Activated CD4-positive, alpha-beta memory T cell treated with anti-CD3 and anti-CD28 coated beads for 36 hours (primary cell): ENCODE measurements at places on chromosomes 6 and 20. TPM values are rescaled to one million over a fixed set of nuclear protein-coding genes. Genes with fewer than 3 reads are reported as not detected.

The GPX5 gene
- not detected for total RNA-seq

GRCh38 chr6:21663966-21664313 lies 70.4 kb downstream of the SOX4 start:
- no peaks in the 10 kb centered on the region for H3K36me3 ChIP-seq
- no peak overlapping the region for H3K4me3 ChIP-seq
- peaks cover 26% of the 10 kb centered on the region for H3K4me1 ChIP-seq

GRCh38 chr6:2643130-2643529 lies 107.6 kb downstream of the MYLK4 start:
- peaks cover 52% of the 10 kb centered on the region for H3K27me3 ChIP-seq
- DNase-seq, result no peak
- H3K36me3 ChIP-seq, result no peaks in the 10 kb centered on the region
- H3K4me3 ChIP-seq, result no peak overlapping the region
- no peaks in the 10 kb centered on the region for H3K4me1 ChIP-seq

DNA sequence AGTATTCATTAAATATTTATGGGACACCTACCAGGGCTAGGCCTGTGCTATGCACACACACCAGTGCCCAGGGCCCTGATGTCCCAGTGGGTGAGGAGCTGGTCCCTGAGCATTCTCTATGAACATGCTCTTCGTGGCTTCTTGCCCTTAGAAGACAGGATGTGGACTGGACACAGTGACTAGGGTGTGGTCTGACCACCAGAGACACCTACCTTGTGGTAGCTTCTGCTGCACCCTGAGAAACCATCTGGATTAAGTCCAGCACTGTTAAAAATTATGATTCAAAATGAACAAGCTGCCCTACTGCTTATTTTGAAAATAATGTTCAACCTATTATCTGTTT lies 112.9 kb upstream of the RPS6KA2 start:
- no peaks in the 10 kb centered on the region for H3K27me3 ChIP-seq
- no peaks in the 10 kb centered on the region for H3K4me1 ChIP-seq
- H3K27ac ChIP-seq, result no peak overlapping the region
- no peak overlapping the region for H3K4me3 ChIP-seq
- DNase-seq, result no peak

- H3K4me3 ChIP-seq, result no peak overlapping the region
- no peaks in the 10 kb centered on the region for H3K4me1 ChIP-seq
- H3K36me3 ChIP-seq, result no peaks in the 10 kb centered on the region
- H3K27me3 ChIP-seq, result peaks cover 3% of the 10 kb centered on the region
- H3K27ac ChIP-seq, result no peak overlapping the region
Observed at GRCh38 chr6:17212546-17213371, 68.4 kb upstream of the RBM24 start.

DNA sequence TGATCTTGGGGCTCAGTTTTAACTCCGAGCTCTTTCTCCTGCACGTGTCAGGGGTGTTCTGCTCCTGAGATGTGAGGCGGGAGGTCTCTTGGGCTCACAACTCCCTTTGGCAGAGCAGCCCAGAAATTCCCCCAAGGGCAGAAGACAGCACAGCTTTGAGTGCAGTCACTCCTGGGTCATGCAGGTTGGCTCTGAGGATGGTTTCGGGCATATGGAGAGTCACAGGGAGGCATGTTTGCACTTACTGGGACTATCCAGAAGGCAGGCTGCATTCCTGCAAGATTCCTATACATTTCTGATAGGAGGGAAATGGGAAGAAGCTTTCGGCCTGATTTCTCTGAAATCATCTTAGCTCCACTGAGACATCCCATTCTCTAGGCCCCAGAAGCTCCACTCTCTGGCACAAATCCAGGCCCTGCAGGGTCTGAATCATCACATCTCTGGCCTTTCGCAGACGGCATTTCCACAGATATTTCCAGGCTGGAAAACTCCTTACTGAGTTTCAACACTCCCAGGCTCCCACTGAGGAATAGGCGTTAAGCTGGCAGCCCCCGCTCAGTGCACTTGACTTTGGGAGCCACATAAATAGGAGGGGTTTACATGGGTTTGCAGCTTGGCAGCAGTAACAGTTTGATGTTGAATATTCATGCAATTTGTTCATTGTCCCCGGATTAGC lies 39.7 kb downstream of the AGPAT4 start:
- no peaks in the 10 kb centered on the region for H3K27me3 ChIP-seq
- no peak for DNase-seq
- H3K36me3 ChIP-seq, result peaks cover 6% of the 10 kb centered on the region
- H3K4me1 ChIP-seq, result peaks cover 37% of the 10 kb centered on the region
- no peak overlapping the region for H3K27ac ChIP-seq

The GJA10 gene
- total RNA-seq, result not detected

The RNF39 gene
- not detected for total RNA-seq

GRCh38 chr20:9353916-9354276 lies 160.5 kb upstream of the LAMP5 start:
- no peaks in the 10 kb centered on the region for H3K27me3 ChIP-seq
- no peaks in the 10 kb centered on the region for H3K4me1 ChIP-seq
- no peak for DNase-seq

The PRR18 gene
- total RNA-seq, result 0.17 TPM

DNA sequence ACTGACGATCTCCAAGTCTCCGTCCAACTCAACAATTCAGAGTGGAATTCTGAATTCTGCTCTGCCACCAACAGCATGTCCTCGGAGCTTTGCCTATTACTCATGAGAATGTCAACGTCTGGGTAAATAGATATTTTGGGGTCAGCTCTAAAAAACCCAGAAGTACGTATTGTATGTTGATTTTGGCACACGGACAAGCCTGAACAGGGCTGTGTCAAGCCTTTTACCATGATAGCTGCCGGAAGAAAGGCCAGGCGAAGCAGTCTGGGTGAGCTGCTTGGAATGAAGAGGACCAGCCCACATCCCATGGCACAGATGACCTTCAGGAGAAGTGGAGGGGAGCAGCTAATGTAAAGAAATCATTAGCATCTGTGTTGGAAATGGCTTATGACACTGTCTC lies 88.0 kb upstream of the JAG1 start:
- H3K4me1 ChIP-seq, result no peaks in the 10 kb centered on the region
- H3K27ac ChIP-seq, result no peak overlapping the region
- no peak for DNase-seq
- no peak overlapping the region for H3K4me3 ChIP-seq
